ENCODE measurements at places on chromosomes 11 and 22.
A peak's percentile ranks its signal among the peaks of the same experiment; 100 is the strongest.

GRCh38 chr11:28697920-28698827 is 590.0 kb downstream of the METTL15 start:
- H3K36me3 ChIP-seq: no peaks in the 10 kb centered on the region
- no peak overlapping the region for H3K4me3 ChIP-seq
- H3K27ac ChIP-seq: no peak overlapping the region
- H3K4me1 ChIP-seq: no peaks in the 10 kb centered on the region

GRCh38 chr11:125918140-125918840 is 14.0 kb downstream of the DDX25 start:
- no peaks in the 10 kb centered on the region for H3K27me3 ChIP-seq
- DNase-seq: no peak
- no peak overlapping the region for H3K27ac ChIP-seq
- H3K4me1 ChIP-seq: no peaks in the 10 kb centered on the region
- no peaks in the 10 kb centered on the region for H3K36me3 ChIP-seq
- H3K4me3 ChIP-seq: no peak overlapping the region

DNA sequence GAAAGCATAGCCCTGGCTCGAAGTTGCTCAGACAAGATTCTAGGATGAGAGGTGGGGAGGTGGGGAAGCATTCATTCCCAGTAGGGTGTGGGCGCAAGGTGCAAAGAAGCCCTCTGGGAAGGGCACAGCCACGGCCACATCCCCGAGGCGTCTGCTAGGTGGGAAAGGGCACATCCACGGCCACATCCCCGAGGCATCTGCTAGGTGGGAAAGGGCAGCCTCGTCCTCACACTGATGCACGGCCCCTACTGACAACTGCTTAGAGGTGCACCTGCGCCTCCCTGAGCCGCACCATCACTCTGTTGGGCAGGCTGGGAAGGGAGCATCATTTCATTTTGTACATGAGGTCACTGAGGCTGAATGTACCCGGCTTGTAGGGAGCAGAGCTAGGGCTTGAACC is 94.6 kb upstream of the PITPNB start:
- no peak for DNase-seq
- H3K27me3 ChIP-seq: no peaks in the 10 kb centered on the region
- H3K36me3 ChIP-seq: no peaks in the 10 kb centered on the region
- no peak overlapping the region for H3K27ac ChIP-seq
- H3K4me3 ChIP-seq: no peak overlapping the region

GRCh38 chr22:19721330-19722177 is 1.8 kb upstream of the GP1BB start:
- no peaks in the 10 kb centered on the region for H3K36me3 ChIP-seq
- no peak overlapping the region for H3K4me3 ChIP-seq
- no peaks in the 10 kb centered on the region for H3K27me3 ChIP-seq
- no peak for DNase-seq
- H3K4me1 ChIP-seq: peaks cover 7% of the 10 kb centered on the region
- no peak overlapping the region for H3K27ac ChIP-seq

GRCh38 chr11:73321604-73322381 is 13.7 kb downstream of the ARHGEF17 start:
- no peak overlapping the region for H3K4me3 ChIP-seq
- H3K4me1 ChIP-seq: peaks cover 15% of the 10 kb centered on the region
- H3K27me3 ChIP-seq: no peaks in the 10 kb centered on the region

DNA sequence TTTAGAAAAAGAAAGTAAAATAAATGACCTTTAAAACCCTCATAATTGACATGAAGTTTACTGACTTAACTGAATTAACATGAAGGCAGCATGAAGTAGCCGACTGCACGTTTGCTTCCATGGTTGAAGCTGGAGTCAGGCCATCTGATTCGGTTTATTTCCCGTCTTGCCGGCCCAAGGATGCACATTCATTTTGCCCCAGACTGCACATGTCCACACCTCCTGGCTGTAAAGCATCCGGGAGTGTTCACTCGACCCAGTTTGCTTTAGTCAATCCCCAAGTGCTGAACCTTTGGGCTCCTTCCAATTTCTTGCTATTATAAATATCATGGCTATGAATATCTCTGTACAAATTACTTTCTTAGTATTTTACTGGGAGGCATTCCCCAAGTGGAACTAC is 17.7 kb upstream of the TUB start:
- H3K4me3 ChIP-seq: no peak overlapping the region
- no peak overlapping the region for H3K27ac ChIP-seq
- H3K36me3 ChIP-seq: no peaks in the 10 kb centered on the region
- no peaks in the 10 kb centered on the region for H3K4me1 ChIP-seq
- DNase-seq: no peak

GRCh38 chr11:120338107-120338933 is 2.1 kb downstream of the ARHGEF12 start:
- H3K4me1 ChIP-seq: no peaks in the 10 kb centered on the region
- no peak for DNase-seq
- no peaks in the 10 kb centered on the region for H3K36me3 ChIP-seq
- H3K27ac ChIP-seq: peak overlapping the region; percentile 97
- H3K27me3 ChIP-seq: no peaks in the 10 kb centered on the region

DNA sequence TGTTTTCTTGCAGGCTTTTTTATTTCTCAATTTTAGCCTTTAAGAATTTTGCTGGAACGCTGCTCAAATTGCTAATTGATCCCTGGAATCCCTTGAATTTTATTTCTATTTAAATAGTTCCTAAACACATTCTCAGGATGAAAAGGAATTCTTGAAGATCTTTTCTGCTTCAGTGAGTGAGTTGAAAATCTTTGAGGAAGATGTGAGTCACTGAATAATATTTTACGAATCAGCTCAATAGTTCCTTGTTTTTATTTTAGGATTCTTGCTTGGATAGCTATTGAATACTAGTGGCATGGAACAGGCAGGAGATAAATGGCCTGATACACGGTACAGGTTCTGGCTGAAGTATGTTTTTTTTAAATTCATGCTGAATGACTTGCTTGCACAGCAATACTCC is 194.6 kb upstream of the CCDC90B start:
- no peak overlapping the region for H3K4me3 ChIP-seq
- no peaks in the 10 kb centered on the region for H3K36me3 ChIP-seq
- no peak overlapping the region for H3K27ac ChIP-seq
- no peak for DNase-seq
- H3K4me1 ChIP-seq: no peaks in the 10 kb centered on the region

GRCh38 chr11:84590106-84590505 is 1037.0 kb downstream of the DLG2 start:
- H3K27me3 ChIP-seq: no peaks in the 10 kb centered on the region
- H3K4me3 ChIP-seq: no peak overlapping the region
- no peaks in the 10 kb centered on the region for H3K36me3 ChIP-seq
- no peak for DNase-seq
- H3K27ac ChIP-seq: no peak overlapping the region

GRCh38 chr11:125929445-125930075 is 16.3 kb upstream of the VSIG10L2 start:
- DNase-seq: no peak
- H3K4me3 ChIP-seq: no peak overlapping the region
- H3K36me3 ChIP-seq: no peaks in the 10 kb centered on the region
- H3K27ac ChIP-seq: no peak overlapping the region
- no peaks in the 10 kb centered on the region for H3K27me3 ChIP-seq

DNA sequence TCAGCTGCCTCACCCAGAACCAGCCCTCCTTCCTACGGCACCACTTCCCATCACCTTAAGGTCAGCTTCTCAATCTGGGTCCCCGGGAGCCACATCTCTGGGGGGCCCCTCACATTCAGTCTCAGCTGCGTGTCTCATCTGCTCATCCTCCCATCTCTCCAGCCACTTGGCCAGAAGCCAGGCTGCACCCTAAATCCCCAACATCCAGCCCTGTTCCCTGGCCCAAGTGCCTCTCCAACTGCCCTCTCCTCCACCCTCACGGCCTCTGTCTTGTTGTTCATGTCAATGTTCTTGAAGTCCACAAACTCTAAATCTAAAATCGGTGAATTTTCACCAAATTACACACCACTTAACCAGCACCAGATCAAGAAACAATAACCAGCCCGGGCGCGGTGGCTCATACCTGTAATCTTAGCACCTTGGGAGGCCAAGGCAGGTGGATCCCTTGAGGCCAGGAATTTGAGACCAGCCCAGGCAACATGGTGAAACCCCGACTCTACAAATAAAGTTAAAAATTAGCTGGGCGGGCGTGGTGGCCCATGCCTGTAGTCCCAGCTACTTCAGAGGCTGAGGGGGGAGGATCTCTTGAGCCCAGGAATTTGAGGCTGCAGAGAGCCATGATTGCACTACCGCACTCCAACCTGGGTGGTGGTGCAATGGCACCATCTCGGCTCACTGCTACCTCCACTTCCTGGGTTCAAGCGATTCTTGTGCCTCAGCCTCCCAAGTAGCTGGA is 33.7 kb downstream of the A4GALT start:
- peak overlapping the region; percentile 91 for H3K27ac ChIP-seq
- no peaks in the 10 kb centered on the region for H3K36me3 ChIP-seq
- peaks cover 20% of the 10 kb centered on the region for H3K4me1 ChIP-seq
- H3K4me3 ChIP-seq: no peak overlapping the region

GRCh38 chr22:42299586-42300258 is 29.3 kb upstream of the TCF20 start:
- no peak overlapping the region for H3K27ac ChIP-seq
- H3K36me3 ChIP-seq: no peaks in the 10 kb centered on the region
- H3K4me3 ChIP-seq: no peak overlapping the region
- H3K27me3 ChIP-seq: no peaks in the 10 kb centered on the region
- DNase-seq: no peak

GRCh38 chr11:17116117-17116516 is 38.6 kb upstream of the RPS13 start:
- no peak overlapping the region for H3K4me3 ChIP-seq
- no peaks in the 10 kb centered on the region for H3K27me3 ChIP-seq
- H3K4me1 ChIP-seq: no peaks in the 10 kb centered on the region
- DNase-seq: no peak
- no peaks in the 10 kb centered on the region for H3K36me3 ChIP-seq

GRCh38 chr11:72683782-72684200 is 9.6 kb upstream of the PDE2A start:
- no peaks in the 10 kb centered on the region for H3K4me1 ChIP-seq
- DNase-seq: peak; percentile 49
- peaks cover 7% of the 10 kb centered on the region for H3K27me3 ChIP-seq
- H3K36me3 ChIP-seq: no peaks in the 10 kb centered on the region
- H3K27ac ChIP-seq: no peak overlapping the region
- H3K4me3 ChIP-seq: no peak overlapping the region

DNA sequence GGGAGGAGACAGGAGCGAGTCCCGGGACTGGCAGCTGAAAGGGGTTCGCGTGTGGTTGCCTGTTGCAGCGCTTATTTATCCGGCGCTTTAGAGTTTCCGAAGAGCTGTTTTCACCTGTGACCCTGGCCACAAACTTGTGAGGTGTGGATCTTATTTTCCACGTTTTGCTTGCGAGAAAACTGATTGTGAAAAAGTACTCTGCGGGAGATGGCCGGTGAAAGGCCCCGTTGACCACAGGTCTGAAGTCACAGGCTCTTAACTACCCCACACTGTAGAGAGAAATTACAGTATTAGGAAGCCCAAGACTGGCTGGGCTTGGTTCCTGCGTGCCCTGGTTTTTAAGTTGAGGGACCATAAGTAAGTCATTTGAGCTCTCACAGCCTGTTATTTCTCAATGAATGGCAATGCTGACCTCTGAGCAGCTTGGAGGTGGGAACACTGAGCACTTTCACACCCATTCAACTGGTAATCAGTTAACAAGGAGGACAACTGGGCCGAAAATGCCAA is 379 bp upstream of the RAB38 start:
- no peaks in the 10 kb centered on the region for H3K36me3 ChIP-seq
- H3K27me3 ChIP-seq: no peaks in the 10 kb centered on the region
- no peak for DNase-seq
- H3K4me3 ChIP-seq: peak overlapping the region; percentile 18

DNA sequence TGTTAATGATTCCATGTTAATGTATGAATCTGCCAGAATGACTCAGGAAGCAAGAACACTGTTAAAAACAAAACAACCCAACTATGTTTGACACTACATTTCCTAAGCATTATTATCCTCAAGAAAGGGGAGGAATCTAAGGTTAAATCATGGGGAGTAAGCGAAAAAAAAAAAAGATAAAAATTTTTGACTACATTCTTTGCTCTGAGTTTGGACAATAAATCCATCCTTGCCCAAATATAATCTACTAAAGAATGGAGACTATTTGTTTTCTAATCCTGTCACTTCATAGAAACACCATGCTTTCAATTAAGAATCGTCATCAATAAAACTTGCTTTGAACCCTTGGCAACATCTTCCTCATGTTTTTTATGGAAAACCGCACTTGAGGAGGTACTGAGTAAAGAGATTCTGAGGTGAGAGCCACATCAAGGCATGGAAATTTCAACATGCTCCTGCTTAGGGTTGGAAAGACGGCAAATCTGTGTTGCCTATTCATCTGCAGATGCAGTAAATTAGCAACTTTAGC is 9.7 kb downstream of the MAML2 start:
- H3K27ac ChIP-seq: no peak overlapping the region
- peaks cover 7% of the 10 kb centered on the region for H3K4me1 ChIP-seq
- no peak overlapping the region for H3K4me3 ChIP-seq
- no peak for DNase-seq
- no peaks in the 10 kb centered on the region for H3K27me3 ChIP-seq

DNA sequence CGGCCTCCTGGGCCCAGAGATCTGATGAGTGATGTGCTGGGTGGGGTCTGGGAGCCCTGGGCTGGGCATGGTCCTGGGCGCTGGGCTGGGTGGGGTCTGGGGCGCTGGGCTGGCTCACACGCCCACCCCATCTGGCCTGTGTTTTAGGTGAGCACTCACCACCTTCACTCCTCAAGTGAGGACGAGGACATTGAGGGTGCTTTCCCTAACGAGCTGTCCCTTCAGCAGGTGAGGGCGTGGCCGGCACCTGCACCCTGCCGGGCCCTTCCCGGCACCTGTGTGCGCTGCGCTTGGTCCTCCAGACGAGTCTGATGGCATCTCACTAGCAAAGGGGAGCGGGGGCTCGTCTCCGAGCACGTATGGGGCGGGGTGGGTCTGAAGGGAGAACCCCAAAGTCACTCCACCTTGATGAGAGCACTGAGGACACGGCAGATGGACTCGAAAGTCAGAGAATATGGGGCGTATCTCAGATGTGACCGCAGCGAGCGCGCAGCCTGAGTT is 37.9 kb downstream of the SBF1 start:
- H3K4me3 ChIP-seq: no peak overlapping the region
- DNase-seq: no peak
- no peaks in the 10 kb centered on the region for H3K27me3 ChIP-seq
- H3K4me1 ChIP-seq: no peaks in the 10 kb centered on the region
- H3K36me3 ChIP-seq: peaks cover 13% of the 10 kb centered on the region
